ENCODE measurements at places on chromosomes 6 and 20. TPM values are rescaled to one million over a fixed set of nuclear protein-coding genes. Genes with fewer than 3 reads are reported as not detected.
A peak's percentile ranks its signal among the peaks of the same experiment; 100 is the strongest.

DNA sequence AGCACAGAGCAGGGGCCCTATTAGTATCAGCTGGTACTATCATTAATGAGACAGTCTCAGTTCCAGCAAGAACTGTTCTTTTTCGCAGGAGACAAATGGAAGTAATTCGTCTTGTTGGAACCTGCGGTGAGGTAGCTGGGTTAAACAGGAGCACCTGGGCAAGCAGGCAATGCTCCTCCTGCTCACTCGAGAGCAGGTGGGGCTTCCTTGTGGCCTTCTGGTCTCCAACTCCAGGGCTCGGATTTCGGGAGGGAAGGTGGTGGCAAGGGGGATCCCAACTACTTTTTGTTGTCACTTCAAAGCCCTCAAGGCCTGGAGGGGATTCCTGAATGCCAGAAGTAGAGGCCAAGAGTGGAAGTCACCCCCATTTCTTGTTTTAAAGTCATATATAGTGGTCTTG, 1.3 kb upstream of the SPEF1 start:
- DNase-seq = no peak

The MUC22 gene
- total RNA-seq = not detected

DNA sequence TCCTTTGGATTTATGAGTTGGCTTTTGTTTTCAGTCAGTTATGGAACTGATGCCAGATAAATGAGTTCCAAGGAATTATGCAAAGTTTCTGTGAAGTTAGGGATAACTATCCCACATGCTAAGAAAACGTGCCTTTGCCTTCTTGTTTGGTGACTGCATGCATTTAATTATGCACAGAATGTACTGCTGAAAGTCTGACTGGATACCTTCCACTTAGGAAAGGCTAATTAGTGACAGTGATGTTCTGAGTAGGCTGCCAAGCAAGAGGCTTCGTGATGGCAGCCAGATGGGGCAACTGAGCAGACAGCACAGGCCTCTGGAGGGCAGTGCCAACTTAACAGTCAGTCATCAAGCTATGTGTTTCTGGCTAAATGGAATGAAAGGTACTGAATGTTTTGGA, 289.9 kb downstream of the CD109 start:
- DNase-seq = no peak

The FAM162B gene
- not detected for total RNA-seq

The KCNQ5 gene
- 7.9 TPM for total RNA-seq

DNA sequence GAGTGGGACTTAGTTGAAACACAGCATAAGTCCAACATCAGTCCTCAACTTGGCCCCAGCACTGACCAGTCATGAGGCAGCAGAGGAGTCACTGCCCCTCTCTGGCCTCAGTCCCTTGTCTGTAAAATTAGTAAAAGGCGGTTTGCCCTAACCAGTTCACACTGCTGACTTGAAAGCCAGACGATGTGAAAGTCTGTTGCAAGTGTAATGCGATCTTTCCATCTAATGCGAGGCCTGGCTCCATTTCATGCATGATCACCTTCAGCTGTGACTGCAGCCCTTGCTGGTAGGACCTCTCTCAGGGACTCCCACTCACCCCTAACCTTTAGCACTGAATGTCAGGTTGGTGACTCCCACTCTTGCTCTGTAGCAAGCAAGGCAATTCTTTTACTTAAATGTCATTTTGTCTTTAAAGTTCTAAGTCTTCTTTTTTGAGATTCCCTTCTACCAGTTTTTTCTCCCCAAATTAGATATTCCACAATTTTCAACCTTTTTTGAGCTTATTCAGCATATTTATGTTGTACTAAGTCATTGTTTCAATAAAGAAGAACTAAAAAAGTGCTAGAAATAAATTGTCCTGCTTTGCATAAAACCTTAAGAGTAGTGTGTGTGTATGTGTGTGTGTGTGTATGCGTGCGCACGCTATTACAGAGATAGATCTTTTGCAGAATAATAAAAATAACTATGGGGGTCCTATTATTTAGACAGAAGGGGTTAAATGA, 245.5 kb downstream of the PACRG start:
- no peak for DNase-seq

The LAMA2 gene
- total RNA-seq = 0.96 TPM

DNA sequence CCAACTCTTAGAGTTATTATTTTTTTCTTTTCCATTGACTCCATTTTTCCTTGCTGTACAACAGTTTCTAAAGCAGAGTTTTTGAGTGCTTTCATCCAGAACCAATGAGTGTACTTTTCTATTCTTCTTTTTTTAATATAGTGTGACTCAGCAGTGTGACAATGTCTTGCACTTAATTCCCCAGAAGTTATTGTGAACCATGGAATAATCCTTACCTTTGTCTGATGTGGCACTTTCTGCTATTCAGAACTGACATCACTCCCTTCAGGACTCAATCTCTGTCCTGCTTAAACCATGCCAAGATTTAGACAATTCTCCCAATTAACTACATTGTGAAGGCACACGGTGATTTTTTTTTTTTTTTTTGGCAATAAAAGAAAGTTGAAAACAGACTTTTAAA, 41.5 kb downstream of the GRIK2 start:
- no peak for DNase-seq

DNA sequence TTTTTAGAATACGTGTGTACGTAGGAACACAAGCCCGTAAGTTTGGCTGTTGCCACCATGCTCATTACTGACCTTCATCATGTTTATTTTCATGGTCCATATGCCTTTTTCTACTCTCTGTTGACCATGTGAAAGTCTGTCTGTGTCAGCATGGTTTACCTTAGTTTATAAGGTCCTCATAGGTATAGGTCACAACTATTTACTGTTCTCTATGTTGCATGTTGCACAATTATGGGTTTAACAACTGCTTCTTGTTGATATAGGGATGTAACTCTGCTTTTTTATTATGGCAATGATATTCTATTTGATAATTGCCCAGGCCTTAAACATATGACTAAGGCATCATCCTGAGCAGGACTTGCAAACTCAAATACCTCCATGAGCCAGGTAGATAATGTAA, 13.4 kb upstream of the RANBP9 start:
- no peak for DNase-seq

DNA sequence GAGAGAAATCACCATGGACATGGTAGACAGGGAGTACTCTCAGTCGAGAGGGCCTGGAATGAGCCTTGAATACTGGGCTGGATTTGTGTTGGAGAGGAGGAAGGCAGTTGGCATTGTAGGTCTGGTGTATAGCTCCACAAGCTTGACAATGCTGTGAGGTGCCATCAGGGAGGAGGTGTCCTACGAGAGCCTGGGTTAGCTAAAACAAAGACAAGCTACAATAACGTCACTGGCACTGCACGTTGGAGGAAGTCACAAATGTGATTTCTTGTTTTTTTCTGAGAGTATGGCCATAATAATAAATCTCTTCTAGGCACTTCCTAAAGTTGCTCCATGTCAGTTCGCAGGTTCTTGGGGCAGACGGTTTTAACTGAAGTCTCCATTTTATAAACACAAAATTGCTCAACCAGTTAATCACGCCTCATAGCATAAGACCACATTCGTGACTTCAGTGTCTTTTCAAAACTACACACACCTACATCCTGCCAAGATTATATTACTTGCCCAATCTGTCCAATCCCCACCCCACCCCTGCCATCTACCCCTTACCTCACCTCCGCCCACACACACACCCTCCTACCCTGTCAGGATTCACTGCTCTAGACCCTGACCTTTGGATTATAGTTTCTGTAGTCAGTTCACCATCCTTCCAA, 4.4 kb upstream of the HLA-DMB start:
- DNase-seq = peak; percentile 63

The SNAI1 gene
- 0.42 TPM for total RNA-seq

DNA sequence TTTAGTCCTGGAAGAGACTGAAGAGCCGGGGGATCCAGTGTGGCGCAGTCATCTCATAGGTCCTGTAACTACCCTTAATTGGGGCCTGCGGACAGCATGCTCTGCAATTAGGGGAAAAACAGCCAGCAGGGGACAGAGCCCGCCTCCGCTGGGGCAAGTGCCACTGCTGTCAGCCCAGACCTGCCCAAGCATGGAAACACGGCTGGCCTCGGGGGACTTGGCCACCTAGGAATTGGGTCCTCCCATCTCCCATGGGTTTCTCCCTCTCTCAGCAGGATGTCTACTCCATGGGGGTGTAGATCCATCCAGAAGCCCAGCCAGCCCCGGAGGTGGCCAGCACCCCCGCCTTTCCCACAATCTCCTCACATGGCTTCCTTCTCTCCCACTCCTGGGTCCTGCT, 3.6 kb downstream of the GHRH start:
- DNase-seq = no peak

DNA sequence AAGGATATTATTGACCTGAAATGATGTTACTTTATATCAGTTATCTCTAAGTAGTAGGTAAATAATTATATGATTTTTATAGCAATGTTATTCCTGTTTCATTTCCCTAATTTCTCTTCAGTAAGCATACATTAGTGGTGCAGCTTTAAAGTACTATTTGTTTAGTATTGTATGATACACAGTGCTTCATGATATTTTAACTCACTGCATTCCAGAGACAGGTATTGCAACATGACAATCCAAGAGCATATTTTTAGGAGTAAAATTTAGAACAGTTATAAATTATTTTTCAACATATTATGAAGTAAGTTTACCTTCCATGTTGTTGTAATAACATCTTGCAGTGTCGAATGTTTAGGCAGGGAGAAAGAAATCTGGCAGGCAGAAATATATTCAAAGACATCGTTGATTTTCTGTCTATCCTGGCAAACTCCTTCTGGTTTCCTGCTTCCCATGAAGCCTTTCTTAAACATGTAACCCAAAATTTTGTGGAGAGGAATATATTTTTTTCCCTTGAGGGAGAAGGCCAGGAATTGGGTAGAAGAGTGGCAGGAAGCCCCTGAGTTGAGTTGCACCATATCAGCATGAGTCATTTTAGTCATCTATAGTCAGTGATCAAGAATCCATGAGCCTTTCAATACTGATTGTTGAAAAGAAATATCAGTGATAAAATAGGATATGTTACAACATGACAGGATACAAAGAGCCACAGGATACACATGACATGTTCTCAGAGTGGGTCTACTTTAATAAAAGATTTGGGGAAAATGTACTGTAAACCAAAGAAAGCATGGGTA, 29.0 kb upstream of the PTCHD4 start:
- no peak for DNase-seq

- DNase-seq = no peak
These were observed 109.5 kb downstream of the MYLK4 start for GRCh38 chr6:2641044-2641725.

GRCh38 chr6:162620073-162620472, 107.5 kb downstream of the PRKN start:
- DNase-seq = no peak

DNA sequence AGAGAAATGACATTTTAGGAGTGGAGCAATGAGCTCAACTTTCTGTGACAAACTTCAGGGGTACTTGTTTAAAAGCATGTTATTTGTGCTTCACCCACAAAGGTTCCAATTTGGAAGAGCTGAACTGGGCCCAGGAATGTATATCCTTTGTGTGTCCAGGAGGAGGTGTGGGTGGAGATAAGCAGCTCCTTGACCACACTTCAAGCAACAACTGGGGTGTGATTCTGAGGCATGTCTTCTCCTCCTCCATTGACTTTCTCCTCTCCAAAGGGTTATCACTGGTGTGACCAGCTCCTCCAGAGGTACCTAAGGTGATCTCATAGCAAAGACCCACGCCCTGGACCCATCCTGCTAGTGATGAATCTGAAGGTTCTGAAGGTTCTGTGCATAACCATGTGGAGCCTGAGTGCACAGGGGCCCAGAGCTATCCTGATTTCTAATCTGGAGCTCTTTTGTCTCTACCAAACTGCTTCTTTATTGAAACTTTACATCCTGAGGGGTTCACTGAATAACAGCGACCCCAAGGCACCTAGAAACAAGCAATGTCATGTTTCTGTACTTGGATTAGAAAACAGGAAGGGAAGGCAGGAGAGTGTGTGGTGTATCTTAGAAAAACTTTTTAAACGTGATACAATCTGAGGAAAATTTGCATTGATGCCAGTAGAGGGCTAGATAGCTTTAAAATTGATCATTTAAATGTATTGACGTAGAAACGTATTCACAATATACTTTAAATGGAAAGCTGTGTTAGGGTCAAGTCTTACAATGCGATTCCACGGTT, 60.9 kb upstream of the CD93 start:
- DNase-seq = no peak

GRCh38 chr20:37111926-37112455, 16.2 kb upstream of the RBL1 start:
- DNase-seq = no peak

DNA sequence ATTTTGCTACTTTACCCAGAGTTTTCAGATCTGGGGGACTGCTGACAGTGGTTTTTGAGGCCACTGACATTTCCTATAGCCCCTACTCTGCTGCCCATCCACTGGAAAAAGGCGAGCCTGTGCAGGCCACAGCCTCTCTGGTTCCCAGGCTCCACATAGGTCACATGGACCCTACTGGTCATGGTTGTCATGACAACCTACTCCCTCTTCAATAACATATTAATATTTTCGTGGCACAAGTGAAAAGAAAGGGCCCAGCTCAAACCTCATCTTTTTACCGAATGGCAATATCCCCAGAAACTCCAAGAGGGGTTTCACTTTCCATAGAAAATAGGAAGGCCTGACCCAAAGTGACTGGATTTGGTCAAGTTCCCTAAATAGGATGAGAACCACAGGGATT, 11.0 kb upstream of the FOXO3 start:
- DNase-seq = no peak

- no peak for DNase-seq
These were observed 56.8 kb upstream of the PHIP start for GRCh38 chr6:79134699-79135474.

DNA sequence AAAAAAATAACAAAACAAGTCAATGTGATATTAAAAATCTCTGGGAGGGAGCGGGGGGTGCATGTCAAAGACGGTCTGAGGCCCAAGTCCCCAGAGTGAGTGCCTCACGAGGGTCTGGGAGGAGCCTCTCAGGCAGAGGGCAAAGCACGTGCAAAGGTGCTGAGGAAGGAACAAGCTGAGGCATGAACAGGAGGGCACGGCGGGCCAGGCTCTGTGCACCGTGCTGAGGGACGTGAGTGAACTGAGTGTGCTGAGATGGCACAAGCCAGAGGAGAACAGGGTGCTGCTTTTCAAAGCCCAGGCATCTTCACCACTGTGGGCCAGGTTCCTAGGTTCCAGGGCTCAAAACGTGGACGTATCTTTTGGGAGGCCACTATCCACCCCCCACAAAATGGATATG, 142.1 kb upstream of the PHACTR3 start:
- no peak for DNase-seq

GRCh38 chr6:170447561-170447930, 105.6 kb downstream of the PSMB1 start:
- DNase-seq = no peak

DNA sequence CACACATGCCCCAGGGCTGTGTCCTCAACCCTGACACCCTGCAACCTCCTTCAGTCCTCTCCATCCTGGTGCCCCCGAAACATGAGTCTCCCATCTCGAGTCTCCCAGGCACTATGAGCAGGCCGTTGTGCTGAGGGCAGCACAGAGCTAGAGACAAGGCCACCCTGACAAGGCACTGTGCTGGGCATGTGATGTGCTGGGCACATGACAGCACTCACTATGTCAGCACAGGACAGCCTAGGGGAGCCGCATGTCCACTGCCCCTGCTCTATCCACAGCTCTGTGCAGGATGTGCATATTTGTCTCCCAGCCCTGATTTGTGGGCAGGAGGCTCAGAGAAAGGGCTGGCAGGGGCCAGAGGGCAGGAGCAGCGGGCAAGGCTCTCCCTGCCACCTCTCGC, 362.1 kb upstream of the AGPAT4 start:
- no peak for DNase-seq

- DNase-seq = no peak
These were observed 1.9 kb downstream of the GCNT2 start for GRCh38 chr6:10522929-10523573.

The GTF3C6 gene
- total RNA-seq = 162 TPM

The HIVEP1 gene
- total RNA-seq = 33.5 TPM

All from CD8-positive, alpha-beta memory T cell (primary cell).